ENCODE measurements at places on chromosomes 2 and 18.

DNA sequence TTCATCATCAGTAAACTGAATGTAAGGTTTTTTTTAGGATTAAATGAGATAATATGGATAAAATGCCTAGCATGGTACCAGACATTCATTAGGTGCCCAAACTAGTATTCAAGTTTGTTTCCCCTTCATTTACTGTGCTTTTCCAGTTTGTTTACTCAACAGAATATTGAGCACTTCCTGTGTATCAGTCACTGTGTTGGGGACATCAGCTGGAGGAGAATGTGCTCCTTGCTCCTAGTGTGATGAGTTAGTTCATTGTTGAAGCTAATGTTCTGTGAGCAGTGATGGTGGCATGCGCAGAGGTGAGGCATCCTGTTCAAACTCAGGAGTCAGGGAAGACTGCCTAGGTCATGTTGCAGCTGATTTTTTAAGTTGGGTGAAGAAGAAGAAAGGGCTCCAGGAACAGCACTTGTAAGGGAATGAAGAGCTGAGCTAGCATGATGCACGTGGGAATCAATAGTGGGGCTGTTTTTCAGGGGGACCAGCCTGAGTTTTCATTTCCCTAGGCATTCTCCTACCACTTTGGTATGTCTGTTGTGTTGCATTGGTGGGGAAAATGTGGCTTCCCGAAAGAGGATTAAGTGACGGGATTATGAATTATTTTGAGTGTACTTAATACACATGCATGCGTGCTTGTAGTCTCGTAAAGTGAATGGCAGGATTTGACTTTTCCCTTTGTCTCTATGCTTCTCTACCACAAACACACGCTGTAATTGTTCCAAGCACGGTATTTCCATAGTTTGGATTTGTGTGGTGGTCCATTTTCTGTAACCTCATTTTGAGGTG, 23.7 kb downstream of the TTLL4 start:
- no peak for DNase-seq

GRCh38 chr2:135820003-135820618, 16.9 kb downstream of the LCT start:
- DNase-seq, result peak; percentile 72

DNA sequence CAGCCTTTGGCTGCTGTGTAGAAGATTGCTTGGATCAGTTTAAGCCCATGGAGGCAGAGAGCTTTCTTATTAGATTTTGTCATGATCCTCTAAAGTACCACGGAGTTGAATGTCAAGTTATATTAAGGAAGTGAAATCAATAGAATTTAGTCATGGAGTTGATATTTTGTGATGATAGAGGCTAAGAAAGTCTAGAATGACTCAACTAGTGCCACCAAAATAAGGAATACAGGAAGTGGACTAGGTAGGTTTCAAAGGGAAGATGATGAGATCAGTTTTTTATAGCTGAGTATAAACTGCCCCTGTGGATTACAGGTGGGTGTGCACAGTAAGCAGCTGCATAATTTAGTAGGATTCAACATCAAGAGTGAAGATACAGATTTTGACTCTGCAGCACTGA, 25.2 kb downstream of the FBXO36 start:
- DNase-seq, result no peak

DNA sequence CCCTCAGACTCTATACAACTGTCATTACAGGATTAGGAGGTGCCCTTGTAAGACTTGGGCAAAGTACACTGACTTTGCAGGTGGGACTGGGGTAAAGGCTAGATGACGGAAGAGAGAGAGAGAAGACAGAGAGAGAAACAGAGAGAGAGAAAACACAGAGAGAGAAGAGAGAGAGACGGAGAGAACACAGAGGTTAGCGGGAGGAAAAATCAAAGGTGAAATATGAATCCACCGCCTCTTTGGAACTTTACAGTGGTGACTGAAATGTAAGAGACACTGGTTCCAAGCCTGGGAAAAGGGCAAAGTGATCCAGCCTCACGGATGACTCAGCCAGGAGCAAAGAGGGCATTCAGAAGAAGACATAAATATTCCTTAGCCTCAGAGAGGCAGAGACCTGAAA, 25.1 kb upstream of the CAB39 start:
- DNase-seq, result no peak

- no peak for DNase-seq
These were observed 51.2 kb downstream of the MYO3B start for GRCh38 chr2:170229125-170229524.

GRCh38 chr18:50193796-50194630, 934 bp downstream of the MYO5B start:
- no peak for DNase-seq

- DNase-seq, result no peak
These were observed 123.8 kb downstream of the ARL4C start for GRCh38 chr2:234373060-234373459.

- DNase-seq, result no peak
These were observed 163.3 kb downstream of the LRRC30 start for GRCh38 chr18:7394050-7394659.

DNA sequence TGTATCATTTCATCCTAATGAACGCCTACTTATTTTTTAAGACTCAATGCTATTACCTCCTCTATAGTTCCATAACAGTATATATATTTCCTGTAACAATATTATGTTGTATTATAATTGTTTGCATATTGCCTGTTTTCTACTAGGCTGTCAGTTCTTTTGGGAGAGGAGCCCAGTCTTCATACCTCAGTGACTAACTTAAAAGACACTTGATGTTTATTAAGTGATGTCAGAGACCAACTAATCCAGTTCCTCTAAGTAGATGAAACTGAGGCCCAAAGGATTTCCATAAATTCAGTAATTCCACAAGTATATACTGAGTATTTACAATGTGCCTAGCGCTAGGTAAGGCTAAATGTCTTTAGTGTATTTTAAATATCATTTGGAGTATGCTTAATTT, 48.9 kb upstream of the AAK1 start:
- no peak for DNase-seq

DNA sequence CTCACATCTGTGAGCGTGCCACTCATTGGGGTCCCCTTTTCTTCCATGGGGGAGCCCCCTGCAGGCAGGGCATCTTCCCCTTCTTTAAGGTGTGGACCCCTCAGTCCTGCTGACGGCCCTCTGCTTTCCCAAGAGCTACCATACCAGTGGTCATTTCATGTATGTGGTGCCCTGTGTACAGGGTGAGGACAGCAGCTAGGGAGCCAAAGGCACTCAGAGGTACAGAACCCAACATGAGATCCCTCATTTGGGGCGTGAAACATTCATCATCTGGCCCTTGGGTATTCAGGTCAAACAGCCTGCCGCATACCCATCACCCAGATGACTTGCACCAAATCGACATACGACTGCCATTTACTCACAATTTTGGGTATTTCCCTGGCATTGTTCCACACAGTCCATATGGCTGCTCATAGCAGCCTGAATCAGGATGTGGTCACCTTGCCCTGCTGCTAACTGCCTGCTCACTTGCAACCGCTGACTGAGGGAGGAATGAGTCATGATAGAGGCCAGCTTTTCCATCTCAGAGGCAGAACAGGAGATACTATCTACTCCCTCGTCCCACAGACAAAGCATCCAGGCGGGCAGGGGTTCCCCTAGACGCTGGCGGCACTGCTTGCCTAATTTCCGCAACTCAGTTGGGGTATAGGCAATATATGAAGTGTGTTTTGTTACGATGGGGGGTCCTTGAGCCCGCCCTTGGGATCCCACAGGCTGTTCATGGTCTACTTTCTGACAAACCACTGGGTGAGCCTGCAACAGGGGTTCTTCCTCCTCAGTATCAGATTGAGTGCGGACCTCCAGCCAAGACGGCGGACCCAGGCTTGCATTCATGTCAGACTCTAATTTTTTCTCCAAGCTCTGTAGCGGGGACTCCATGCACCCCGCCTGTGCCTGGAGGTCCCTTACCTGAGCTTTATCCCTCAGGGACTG, 228.6 kb downstream of the SATB2 start:
- peak; percentile 5 for DNase-seq

DNA sequence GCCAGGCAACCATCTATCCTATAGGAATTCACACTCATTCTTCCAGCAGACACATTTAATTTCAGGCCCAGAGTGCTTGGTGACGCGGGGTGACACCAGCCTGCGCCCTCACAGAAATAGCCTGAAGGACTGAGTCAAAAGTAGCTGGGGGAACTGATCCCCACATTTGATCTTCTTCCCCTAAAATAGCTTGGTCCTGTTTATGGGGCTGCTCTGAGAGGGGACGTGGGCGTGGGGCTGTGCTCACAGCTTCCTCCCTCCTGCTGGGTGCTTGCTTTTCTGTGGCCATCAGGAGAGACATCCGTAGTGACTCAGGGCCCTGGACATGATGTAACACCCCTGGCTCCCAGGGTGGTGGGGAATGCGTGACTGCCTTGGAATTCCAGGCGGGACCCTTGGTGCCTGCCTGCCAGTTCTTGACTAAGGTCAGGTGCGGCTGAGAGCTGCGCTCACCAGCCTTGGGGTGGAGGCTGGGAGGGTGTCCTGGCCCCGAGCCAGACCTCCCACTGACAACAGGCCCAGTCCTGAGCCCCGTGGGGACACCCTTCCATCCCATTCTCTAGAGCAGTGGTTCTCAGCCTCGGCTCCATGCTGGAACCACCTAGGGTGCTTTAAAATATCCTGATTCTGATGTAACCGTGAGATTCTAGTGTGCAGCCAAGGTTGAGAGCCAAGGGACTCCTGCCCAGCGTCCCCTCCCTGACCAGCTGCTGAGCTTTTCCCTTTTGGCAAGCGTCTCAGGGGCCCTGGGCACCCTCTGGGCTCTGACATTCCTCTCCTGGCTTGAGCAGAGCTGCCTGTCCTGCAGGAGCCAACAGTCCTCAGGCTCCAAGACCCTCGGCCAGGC, 47.4 kb upstream of the SMAD7 start:
- DNase-seq, result no peak

- DNase-seq, result no peak
These were observed 99.5 kb downstream of the RAB3GAP1 start for GRCh38 chr2:135151615-135152014.

- no peak for DNase-seq
These were observed 317.8 kb downstream of the GULP1 start for GRCh38 chr2:188609321-188610049.

DNA sequence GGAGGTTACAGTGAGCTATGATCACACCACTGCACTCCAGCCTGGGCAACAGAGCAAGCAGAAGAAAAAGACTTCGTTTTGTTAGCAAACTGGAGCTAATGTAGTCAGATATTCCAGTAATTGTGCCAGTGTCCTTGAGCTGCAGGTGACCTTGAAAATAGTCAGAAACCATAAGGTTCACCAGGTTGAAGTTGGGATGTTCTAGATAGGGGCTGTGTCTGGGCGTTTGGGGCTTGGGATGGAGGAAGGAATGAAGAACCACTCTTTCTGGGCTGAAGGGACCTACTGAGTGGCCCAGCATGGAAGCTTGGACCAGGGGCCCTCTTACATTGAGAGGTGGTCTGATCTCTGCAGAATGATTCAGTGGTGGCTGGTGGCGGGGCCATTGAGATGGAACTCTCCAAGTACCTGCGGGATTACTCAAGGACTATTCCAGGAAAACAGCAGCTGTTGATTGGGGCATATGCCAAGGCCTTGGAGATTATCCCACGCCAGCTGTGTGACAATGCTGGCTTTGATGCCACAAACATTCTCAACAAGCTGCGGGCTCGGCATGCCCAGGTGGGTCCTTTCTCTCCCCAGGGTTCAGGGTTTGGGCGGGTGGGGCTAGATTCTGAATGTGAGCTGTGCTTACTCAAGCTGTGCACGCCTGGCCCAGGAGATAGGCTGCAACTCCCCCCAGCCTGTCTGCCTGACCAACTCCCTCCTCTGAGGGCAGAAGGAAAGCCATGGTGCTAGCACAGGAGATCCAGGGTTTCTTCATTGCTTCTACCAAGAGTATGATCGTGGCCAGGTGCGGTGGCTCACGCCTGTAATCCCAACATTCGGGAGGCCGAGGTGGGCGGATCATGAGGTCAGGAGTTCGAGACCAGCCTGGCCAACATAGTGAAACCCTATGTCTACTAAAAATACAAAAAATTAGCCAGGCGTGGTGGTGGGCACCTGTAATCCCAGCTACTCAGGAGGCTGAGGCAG, 17.1 kb downstream of the CCT7 start:
- DNase-seq, result no peak

- no peak for DNase-seq
These were observed 13.5 kb upstream of the CSRNP3 start for GRCh38 chr2:165456027-165456426.

DNA sequence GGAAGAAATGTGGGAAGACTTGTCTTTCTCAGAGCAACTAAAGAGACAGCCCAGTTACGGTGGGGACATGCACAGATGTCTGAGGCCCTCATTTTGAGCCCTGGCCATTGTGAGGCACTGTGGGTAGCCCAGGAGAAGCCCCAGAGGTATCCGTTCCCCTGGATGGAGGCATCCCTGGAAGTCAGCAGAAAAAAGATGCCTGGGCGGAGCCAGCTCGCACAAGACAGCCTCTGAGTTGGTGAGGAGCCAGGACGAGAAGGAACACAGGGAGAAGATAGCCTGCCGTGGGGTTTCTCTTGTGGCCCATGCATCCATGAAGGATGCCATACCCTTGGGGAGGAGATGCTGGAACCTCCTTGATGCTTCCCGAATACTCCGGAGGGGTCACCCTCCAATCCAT, 56.9 kb upstream of the SEMA4C start:
- no peak for DNase-seq

GRCh38 chr2:9332136-9332852, 91.0 kb downstream of the ITGB1BP1 start:
- DNase-seq, result no peak

GRCh38 chr2:75820693-75821092, 110.0 kb upstream of the GCFC2 start:
- no peak for DNase-seq

DNA sequence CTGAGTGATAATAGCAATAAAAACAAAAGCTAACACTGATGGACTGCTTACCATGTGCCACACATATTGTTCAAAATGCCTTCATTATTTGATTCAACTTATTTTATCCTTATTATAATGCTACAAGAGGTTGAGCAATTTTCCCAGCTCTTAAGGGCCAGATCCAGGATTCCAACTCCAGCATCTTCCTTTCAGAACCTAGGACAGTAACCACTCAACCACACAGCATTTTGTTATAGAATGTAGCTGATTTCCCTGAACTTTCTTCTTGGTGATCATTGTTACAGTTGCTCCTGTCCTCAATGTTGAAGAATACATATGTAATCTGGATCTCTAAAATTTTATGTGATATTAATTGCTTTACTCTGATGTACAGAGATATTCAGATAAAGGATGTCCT, 341.7 kb downstream of the PIK3C3 start:
- no peak for DNase-seq

DNA sequence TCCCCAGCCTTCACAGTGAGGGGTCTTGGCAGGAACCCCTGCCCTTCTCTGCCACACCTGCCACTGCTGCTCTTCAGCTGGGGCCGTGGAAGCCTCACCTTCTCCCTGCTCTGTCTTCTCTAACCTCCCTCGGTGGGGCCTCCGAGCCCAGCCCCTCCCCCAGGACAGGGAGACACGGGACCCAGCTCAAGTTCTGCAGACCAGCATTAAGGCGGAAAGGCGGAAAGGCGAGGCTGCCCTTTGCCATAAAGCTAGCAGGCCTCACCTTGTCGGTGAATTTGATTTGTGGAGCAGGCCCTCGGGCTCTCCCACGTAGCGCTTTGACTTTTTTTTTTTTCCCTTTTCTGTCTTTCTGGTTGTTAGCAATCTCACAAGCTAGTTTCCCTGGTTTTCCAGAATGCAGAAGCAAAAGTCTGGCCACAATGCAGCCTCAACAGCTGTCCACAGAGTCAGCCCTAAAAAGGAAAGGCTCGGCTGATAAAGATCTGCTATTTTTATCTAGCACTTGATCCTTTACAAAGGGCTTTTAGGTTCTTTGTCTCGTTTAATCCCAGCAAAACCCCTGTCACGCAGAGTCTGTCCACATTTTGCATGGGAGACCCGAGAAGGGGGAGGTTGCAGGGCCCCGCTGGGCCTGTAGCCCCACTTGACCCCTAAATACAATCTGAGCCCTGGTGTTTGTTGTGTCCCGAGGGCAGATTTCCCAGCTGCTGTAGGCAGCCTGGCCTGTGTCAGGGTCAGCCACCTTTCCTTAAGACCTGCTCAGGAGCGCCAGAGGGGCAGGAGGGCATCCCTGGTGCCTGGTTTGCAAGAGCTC, 6.0 kb downstream of the ITM2C start:
- peak; percentile 56 for DNase-seq

All from hematopoietic multipotent progenitor cell (in vitro differentiated cells).